Urinary bladder (tissue), 4 donors: ENCODE measurements at places on chromosomes 2 and 18. TPM values are rescaled to one million over a fixed set of nuclear protein-coding genes. Genes with fewer than 3 reads are reported as not detected.

The RGPD3 gene
- total RNA-seq: 1.6 TPM

The TFCP2L1 gene
- 1.2 TPM for total RNA-seq

The TMEM169 gene
- total RNA-seq: 0.85 TPM

The RPRM gene
- 5.6 TPM for total RNA-seq

The CCBE1 gene
- total RNA-seq: 4.2 TPM

The SPATA3 gene
- not detected for total RNA-seq

The ABCG8 gene
- total RNA-seq: not detected

The MYL1 gene
- 202 TPM for total RNA-seq

The KCNG2 gene
- total RNA-seq: 0.21 TPM

The CFC1 gene
- total RNA-seq: not detected

The TUBA3E gene
- not detected for total RNA-seq

The ZNF142 gene
- 8.5 TPM for total RNA-seq

The ZNF892 gene
- 11.5 TPM for total RNA-seq

The MGAT5 gene
- 49.4 TPM for total RNA-seq
